ENCODE measurements at places on chromosomes 7 and 10. TPM values are rescaled to one million over a fixed set of nuclear protein-coding genes. Genes with fewer than 3 reads are reported as not detected.

SLC37A3 gene
- 71.5 TPM for total RNA-seq

CLRN3 gene
- total RNA-seq: not detected

PITRM1 gene
- total RNA-seq: 59.9 TPM

UNCX gene
- not detected for total RNA-seq

LLCFC1 gene
- not detected for total RNA-seq

PROSER2 gene
- total RNA-seq: 6.5 TPM

HMX2 gene
- total RNA-seq: not detected

SPDYE6 gene
- total RNA-seq: not detected

CYP3A7 gene
- not detected for total RNA-seq

SPOCK2 gene
- total RNA-seq: 0.15 TPM

OR2A42 gene
- not detected for total RNA-seq

FGF8 gene
- total RNA-seq: not detected

Data from epithelial cell of umbilical artery (primary cell).